CD8-positive, alpha-beta memory T cell (primary cell): ENCODE measurements at places on chromosomes 11 and 22.
A peak's percentile ranks its signal among the peaks of the same experiment; 100 is the strongest.

GRCh38 chr11:85431319-85431718 lies 195.8 kb downstream of the DLG2 start:
- DNase-seq, result no peak

GRCh38 chr22:48843640-48844039 lies 984.0 kb downstream of the BRD1 start:
- DNase-seq, result no peak

- DNase-seq, result no peak
Measured at GRCh38 chr11:7436657-7437056, 48.6 kb upstream of the OLFML1 start.

DNA sequence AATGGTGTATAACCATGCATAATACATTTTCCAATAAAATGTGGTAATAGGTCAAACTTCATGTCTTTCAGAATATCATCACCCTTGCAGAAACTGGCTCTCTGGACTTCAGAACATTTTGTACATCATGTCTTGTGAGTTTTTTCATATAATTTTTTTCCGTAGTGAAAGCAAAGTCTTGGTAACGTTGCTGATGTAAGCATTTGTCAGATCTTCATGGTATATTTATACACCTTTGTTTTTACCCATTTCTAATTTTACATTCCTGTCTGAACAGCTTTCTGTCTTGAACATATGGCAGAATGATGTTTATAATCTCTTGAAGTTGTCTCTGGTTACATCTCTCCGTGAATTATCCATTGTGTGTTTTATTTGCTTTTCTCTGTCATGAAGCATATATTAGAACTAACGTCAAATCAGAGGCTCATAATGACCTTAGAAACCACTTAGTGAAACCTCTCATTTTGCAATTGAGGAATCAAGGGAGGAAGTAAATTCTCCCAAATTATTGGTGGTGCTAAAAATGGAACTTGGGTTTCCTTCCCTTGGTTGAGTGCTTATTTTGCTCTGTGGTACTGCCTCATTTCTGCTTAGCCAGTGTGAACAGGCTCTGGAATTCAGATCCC lies 37.4 kb downstream of the CSRP3 start:
- DNase-seq, result no peak

GRCh38 chr11:118910309-118911112 lies 15.2 kb downstream of the BCL9L start:
- peak; percentile 53 for DNase-seq

- peak; percentile 76 for DNase-seq
Measured at GRCh38 chr22:41682033-41682807, 6.4 kb downstream of the SNU13 start.

GRCh38 chr22:43945632-43946383 lies 9.4 kb upstream of the SAMM50 start:
- peak; percentile 49 for DNase-seq

GRCh38 chr11:96430668-96431067 lies 40.9 kb downstream of the JRKL start:
- DNase-seq, result no peak
